Stimulated activated CD4-positive, alpha-beta T cell treated with anti-CD3 and anti-CD28 coated beads, Interleukin-1b, Interleukin-23, amount 100 ng/mL, for 1 hour (primary cell): ENCODE measurements at places on chromosomes 2 and 18.

- DNase-seq: no peak
These were observed 91.3 kb downstream of the NBEAL1 start for GRCh38 chr2:203105996-203106395.

DNA sequence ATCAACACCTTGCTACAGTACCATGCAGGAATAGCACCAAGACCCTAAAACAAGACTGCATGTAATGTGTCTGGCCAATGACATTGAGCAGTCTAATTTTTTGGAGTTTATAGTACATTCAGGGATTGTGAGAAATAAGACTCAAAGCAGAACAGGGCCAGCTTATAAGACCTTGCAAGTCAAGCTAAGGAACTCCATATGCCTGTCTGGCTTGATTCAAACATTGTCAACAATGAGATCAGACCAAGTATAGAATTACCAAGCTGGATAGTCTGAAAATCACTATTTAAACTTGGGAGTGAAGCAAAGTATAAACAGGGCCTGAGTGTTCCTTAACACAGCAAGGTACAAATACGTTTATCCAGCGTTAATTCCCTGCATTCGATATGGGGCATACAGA, 370.9 kb downstream of the CNTNAP5 start:
- no peak for DNase-seq

DNA sequence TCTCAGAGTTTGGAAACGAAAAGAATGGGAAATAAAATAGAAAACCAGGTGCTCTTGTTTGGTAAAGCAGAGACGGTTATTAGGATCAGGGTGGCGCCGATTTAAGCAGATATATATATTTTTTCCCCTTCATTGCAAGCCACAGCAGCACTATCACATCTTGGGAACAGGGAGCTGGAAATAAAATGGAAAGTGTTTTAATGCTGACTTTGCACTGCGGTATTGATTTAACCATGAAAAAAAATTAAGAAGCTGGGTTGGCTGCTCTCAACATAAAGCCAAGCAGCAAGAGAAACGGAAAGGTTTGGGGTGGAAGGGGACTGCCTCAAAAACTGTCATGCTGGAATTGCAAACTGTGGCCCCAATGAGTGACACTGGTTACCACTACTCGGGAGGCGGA, 102.7 kb upstream of the ZBTB14 start:
- DNase-seq: no peak

DNA sequence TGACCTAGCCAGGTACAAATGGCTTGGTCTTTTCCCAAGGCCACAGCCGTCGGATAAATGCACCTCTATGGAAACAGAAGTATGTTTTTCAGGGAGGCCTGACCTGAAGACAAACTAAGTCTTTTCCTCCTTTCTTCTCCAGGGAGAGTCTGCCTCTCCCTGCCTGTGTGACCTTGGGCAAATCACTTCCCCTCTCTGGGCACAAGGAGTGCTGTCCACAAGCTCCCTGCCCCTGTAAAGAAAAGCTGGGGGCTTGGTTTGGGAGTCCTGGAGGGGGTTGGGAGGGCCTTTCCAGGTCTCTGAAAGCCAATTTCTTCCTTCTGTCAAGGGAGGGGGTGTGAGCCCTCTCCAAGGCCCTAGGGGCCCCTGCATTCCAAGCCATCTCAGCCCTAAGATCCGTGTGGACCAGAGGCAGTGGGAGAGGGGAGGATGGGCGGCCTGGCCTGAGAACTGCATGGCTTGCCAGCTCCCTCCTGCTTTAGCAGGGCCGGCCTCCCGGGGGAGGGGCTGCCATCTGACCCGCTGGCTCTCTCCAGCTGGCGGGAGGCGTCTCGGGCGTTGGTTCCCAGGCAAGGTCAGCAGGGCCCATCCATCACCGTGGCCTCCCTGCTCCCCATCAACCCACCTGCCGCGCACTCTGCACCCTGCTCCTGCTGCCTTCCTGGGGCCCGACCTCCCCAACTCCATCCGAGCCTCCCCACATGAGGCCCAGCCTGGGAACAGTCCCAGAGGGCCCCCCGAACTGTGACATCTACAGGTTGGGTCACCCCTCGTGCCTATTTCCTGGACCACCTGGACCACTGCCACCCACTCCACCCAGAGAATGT, 61.4 kb downstream of the SMAD7 start:
- DNase-seq: no peak

- no peak for DNase-seq
These were observed 51.0 kb upstream of the MCFD2 start for GRCh38 chr2:46966576-46966975.

GRCh38 chr18:77346208-77346810, 96.7 kb downstream of the GALR1 start:
- DNase-seq: no peak

DNA sequence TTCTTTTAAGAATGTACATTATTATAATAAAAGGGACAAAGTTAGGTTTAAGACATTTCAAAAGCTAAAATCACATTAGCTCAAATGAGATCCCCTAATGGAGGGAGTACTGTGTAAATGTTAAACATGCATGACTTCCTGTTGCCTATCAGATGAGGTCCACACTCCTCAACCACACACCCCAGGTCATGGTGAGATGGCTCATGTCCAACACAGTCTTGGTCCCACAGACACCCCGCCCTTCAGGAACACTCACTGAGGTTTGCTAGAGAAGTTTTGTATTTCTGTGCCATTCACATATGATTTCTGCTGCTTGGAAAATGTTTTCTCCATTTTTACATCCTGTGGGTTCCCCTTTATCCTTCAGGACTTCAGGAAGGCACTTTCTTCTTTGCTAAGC, 491.0 kb downstream of the SOX11 start:
- no peak for DNase-seq

DNA sequence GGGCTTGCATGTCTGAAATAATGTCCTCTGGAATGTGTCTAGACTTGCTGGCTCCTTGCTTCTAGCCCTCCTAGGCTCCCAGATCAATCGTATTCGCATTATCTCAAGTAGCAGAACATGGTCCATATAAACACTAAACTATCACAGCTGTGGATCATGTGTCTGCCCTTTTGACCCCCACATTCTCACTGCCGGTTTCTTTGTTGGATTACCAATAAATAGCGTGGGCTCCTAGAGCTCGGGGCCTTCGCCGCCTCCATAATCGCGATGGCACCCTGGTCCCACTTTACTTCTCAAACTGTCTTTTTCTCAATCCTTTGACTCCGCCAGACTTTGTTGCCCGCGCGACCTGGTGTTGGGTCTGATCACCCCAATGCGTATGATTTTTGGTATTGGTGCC, 6.3 kb upstream of the SCYGR8 start:
- DNase-seq: no peak

DNA sequence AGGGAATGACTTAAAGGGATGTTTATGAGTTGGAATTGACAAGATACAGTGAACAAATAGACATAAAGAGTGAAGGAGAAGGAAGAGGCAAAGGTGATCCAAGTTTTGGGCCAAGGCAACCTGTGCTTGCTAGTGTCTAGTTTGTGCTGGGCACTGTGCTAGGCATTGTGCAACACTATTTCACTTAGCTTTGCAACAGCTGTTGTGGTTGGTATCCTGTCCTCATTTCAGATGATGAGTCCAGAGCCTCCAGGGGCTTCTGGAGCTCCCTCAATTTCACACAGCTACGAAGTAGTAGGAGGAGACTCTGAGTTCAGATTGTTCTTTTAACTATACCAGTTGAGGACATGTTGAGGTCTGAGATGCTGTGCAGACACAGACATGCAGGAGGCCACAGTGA, 18.1 kb upstream of the LOXHD1 start:
- no peak for DNase-seq

GRCh38 chr2:195322324-195322723, 334.7 kb upstream of the SLC39A10 start:
- no peak for DNase-seq

- DNase-seq: no peak
These were observed 45.7 kb upstream of the LYPD1 start for GRCh38 chr2:132715386-132716351.

DNA sequence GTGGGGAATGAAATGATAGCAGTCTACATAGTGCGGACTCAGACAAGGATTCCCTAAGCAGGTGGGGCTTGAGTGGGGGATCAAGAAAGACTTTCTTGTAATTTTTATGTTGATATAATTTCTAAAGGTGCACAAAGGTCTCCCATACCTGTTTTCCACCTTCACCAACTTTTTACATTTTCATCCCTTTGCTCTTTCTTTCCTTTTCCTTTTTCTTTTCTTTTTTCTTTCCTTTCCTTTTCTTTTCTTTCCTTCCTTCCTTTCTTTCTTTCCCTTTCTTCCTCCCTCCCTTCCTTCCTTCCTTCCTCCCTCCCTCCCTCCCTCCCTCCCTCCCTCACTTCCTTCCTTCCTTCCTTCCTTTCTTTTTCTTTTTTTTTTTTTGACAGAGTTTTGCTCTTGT, 10.1 kb upstream of the TRMT61B start:
- DNase-seq: no peak

GRCh38 chr2:230423851-230424458, 8.0 kb downstream of the SP100 start:
- no peak for DNase-seq

- no peak for DNase-seq
These were observed 392.5 kb upstream of the SALL3 start for GRCh38 chr18:78587096-78587495.
